Endothelial cell (in vitro differentiated cells): ENCODE measurements at places on chromosomes 2 and 18.

GRCh38 chr2:241822264-241822623, 13.3 kb downstream of the NEU4 start:
- DNase-seq, result no peak

- DNase-seq, result no peak
Measured at GRCh38 chr2:20565623-20566236, 85.2 kb downstream of the HS1BP3 start.

- DNase-seq, result no peak
Measured at GRCh38 chr2:129744649-129745048, 234.8 kb upstream of the RAB6C start.

GRCh38 chr2:121617042-121617599, 32.1 kb downstream of the CLASP1 start:
- DNase-seq, result no peak

DNA sequence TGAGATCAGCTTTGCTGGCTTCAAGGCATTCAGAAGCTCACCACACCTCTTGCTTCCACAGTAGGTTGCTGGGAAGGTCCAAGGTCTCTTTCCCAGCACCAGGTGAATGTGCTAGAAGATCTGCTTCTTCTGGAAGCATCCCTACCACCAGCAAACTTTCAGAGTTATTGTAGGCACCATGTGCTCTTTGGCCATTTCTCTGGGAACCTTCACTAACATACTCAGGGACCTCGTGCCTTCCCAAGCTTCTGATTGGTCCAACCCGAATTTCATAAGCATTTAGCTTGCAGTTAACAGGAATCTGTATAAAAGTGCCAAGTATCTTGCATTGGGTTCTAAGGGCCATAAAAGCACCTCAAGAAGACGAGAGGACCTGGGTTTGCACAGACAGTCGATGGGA, 86.5 kb upstream of the ARL4C start:
- DNase-seq, result no peak
